ENCODE measurements at places on chromosomes 3 and 15.
A peak's percentile ranks its signal among the peaks of the same experiment; 100 is the strongest.

DNA sequence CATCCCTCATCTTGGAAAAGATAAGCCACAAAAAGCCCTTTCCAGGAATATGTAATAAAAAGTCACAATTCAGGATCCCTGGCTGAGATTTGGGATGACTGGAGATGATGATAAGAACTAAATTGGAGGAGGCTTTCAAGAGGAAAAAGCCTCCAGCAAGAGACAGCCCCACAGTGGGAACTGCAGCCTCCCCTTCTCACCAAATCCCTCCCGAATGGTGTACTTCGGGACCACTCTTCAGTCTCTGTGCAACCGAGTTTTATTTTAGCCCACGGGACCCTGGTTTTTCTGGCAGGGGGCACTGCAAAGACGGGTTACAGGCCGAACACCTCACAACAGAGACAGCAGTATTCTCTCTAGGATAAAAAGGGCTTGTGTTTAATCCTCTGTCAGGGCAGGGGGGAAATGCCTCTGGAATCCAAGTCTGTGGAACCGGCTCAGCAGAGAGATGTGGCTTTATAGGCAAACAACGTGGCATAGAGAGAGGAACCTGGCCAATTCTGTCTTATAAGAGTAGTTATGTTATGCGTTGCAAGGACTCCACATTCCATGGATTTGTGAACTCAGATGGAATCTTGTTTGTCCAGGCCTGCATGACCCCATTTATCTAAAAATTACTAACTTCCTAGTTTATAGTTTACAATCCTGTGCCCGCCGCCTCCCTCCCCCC is 1.2 kb upstream of the LMCD1 start:
- DNase-seq = no peak

DNA sequence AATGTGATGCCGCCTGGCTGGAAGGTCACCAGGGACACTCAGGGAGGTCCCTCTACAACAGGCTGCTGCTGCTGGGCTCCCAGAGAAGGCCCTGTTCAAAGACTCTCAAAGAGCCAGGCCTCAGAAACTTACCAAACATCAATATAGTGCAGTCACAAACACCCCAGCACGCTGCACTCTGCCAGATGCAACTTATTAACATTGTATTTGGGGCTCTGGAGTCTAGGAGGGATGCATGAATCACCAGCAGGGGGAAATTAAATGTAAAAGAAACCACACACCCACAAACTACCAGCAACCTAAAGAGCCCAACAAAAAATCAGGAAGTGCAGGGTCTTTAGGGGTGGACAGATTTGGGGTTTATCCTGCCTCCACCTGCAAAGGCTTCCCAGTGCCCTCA is 74.6 kb upstream of the SPATA12 start:
- DNase-seq = no peak

DNA sequence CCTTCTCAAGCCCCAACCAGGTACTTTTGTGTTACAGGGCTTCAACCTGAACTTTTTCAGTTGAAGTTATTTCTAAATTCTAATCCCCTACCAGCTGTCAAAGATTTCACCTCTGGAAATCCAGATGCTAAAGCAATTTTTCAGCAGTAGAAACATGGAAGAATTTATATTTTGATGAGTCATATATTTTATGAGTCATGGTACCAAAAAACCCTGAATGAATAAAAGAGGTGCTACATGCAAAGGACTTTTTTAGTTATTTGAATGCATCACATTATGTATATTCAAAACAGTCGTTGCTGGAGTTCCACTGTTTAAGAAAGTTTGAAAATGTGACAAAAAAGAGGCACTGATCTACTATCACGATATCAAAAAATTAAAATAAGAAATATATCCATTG is 96.0 kb upstream of the ZNF385D start:
- DNase-seq = no peak

DNA sequence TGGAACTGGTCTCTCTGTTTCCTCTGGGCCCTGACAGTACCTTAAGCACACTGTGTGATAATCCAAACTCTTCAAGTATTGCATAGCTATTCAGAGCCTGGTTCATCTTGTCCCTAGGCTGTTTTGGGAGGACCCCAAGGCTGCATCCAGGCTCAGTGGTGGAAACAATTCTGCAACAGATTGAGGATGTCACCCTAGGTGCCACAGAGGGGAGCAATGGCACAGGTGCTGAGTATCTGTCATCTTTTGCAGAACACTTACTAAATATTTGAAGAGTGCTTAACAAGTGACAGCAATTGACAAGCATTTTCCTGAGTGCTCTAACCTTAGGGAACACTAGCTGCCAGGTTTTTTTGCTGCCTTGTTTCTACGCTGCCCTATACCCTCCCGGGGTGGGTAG is 27.8 kb downstream of the STARD5 start:
- DNase-seq = peak; percentile 19

GRCh38 chr3:118199044-118199443 is 835.6 kb downstream of the IGSF11 start:
- no peak for DNase-seq

DNA sequence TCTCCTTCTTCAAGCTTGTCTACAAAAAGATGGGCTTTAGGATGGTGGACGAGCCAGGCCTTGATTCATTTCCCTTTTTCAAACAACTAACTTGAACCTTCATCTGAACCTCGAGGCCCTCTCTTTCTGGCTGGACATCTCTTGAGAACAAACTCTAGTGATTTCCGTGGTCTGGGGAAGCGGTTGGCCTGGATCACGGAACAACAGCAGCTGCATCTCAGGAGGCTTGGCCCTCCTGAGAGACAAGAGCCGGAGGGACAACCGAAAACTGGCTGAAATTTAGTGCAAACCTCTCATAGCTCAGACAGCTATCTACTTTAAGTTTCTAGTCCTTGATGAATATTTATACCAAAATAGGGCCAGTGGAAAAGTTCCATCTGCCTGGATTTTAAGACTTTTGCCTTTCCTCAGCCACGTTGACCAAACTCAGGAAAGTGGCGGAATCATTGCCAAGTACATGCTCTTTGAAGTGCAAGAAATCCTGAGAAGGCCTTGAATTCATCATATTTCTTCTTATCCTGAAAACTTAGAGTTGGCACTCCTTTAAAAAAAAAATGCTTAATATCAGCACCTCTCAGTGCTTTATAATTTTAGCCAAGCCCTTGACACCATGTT is 14.5 kb downstream of the LMCD1 start:
- DNase-seq = no peak

DNA sequence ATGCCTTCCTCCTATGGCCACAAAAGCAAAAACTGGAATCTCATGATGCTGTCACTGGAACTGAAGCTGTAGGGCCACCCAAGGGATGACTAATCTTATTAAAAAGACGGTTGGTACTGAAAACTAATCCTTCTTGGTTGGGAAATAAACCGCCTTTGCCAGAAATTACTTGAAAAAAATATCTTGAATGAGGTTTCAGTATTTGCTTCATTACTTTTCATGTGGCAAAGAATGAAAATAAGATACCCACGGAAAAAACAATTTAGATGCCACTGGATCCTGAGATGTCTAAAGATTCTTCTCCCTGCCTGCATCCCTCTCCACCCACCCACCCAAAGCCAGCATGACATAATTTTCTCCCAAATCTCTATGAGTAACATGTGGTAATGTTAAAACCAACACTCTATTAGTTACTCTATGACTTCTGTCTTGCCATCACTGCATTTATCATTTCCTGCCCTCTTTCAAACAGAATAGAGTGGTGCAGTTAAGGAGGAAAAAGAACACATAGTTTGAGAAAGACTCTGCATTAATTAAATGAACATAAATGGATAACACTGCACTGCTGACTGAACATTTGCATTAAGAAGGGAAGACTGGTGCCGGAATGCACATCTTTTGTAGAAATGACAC is 111.8 kb upstream of the DPH6 start:
- DNase-seq = no peak

GRCh38 chr3:18481946-18482548 is 56.9 kb upstream of the SATB1 start:
- DNase-seq = no peak

GRCh38 chr3:172836390-172836997 is 86.0 kb downstream of the ECT2 start:
- no peak for DNase-seq

- DNase-seq = no peak
These were observed 111.7 kb downstream of the LMLN start for GRCh38 chr3:198071602-198072287.

- DNase-seq = no peak
These were observed 76.0 kb upstream of the GSK3B start for GRCh38 chr3:120170223-120170622.

DNA sequence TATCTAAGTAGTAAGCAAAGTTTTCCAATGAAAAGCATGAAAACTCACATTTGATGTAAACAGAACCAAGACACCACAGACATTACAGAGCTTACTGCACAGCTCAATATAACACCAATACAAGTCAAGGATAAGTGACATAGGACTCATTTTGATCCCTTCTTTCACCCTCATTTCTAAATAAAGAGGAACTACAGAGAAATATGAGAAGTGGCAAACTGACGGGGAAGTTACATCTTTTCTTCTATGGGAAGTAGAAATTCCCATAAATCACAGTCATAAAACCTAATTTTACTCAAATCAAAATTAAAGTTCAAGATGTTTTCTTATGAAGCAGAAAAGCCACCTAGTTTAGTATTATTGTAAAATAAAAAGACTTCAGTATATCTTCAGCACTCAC is 3.8 kb downstream of the ATG3 start:
- DNase-seq = peak; percentile 7

- DNase-seq = no peak
These were observed 423.3 kb downstream of the SOX2 start for GRCh38 chr3:182135056-182135455.

DNA sequence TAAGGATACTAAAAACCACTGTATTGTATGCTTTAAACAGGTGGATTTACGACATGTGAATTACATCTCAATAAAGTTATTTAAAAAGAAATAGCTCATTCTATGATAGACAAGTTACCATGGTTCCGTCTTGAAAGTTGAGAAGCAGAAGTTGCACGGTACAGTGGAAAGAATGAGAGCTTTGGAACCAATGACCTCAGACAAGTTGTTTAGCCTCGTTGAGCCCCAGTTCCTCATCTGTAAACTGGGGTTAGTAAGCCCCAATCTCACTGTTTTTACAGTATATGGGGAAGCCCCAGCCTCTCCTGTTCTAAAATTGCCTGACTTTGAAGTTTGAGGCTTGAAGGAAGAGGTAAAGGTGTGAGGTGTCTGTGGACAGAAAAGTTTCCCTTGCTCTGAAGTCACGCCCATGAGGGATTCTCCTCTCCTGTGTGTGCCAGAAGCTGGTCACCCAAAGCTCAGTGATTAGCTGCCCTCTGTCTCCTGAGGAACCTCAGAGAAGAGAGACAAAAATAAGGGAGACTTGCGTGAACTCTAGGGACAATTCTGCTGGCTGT is 10.0 kb downstream of the CRYGS start:
- DNase-seq = no peak

- DNase-seq = no peak
These were observed 76.8 kb downstream of the ADCY5 start for GRCh38 chr3:123371859-123372685.

- no peak for DNase-seq
These were observed 110.9 kb downstream of the ASB7 start for GRCh38 chr15:100713163-100713867.

DNA sequence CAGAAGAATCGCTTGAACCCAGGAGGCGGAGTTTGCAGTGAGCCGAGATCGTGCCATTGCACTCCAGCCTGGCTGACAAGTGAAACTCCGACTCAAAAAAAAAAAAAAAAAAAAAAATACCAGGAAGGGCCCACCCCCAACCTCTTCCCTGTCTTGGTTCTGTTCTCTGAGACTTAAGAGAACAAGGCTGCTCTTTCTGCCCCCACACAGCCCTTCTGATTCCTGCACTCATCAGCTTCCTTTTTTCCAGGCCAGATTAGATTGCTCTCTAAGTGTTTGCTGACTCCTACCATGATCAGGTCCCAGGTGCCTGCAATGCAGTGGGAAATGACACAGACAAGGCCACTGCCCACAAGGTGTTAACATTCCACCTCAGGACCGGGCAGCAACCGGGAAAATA is 13.0 kb downstream of the TMEM44 start:
- no peak for DNase-seq

DNA sequence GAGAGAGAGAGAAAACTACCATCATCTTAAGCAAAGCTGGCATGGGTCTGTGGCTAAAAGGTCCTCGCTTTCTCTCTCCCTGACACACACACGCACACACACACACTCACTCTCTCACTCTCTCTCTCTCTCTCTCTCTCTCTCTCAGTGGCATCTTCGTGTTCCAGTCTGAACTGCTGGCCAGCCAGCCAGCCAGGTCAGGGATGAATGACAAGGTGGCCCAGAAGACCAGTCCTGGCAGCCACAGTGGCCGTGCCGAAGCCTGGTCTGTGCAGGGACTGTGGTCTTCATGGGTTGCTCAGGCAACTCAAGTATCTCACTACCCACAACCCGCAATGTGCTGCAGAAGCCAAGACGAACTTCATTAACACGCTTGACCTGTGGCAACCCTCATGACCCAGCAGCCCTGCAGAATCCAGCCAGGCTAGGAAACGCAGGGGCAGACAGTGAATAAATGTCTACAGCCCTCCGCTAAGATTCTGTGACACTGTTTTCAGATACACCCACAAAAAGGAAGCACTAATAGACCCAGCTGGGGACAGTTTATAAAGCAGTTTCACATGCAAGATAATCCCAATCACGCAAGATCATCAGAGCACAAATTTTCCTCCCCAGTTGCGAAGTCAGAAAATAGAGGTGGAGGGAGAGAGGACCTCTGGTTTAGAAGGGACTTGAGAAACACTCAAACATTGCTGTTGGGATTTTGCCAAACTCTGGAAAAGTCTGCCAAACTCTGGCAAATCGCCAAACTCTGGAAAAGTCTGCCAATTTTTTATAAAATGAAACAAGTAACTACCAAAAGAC is 66.4 kb downstream of the XXYLT1 start:
- DNase-seq = no peak

- DNase-seq = no peak
These were observed 204.1 kb downstream of the ARRDC4 start for GRCh38 chr15:98164571-98164970.

- DNase-seq = no peak
These were observed 59.7 kb downstream of the NOX5 start for GRCh38 chr15:69074001-69074842.

GRCh38 chr15:45449916-45450867 is 71.8 kb upstream of the GATM start:
- no peak for DNase-seq

DNA sequence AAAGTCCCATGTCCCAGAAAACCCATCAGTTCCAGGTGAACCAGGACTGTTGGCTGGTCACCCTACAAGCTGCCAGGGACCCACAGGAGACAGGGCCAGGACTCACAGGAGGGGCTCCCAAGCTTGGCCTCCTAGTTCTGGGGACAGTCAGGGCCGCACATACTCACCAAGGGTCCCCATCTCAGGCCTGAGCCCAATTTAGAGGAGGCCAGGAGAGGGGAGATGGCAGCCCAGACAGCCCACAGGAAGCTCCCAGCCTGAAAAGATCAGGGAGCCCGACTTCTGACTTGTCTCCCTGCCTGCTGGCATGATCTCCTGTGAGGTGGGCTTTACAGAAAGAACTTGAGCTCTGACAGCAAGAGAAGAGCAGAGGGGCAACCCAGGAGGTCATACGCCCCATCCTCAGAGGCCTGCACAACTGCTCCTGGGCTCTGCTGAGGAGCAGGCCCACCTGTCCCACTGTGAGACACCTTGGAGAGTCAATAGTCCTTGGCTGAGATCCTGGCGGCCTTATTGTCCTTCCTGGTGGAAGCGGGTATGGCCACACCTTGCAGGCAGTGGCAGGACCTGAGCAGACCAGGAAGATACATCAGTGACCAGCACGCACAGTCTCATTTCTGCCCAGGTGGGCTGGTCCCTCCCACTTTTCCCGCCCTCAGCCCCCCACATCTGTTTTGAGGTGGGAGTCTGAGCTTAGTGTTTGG is 2.5 kb upstream of the ISLR start:
- no peak for DNase-seq

- DNase-seq = no peak
These were observed 51.2 kb upstream of the PHLDB2 start for GRCh38 chr3:111807826-111808225.

All from CD4-positive, alpha-beta T cell (primary cell).